ENCODE measurements at places on chromosomes 13 and 19. TPM values are rescaled to one million over a fixed set of nuclear protein-coding genes. Genes with fewer than 3 reads are reported as not detected.

GRCh38 chr13:86757236-86757978, 913.8 kb upstream of the SLITRK5 start:
- peak overlapping the region; percentile 25 for H3K4me3 ChIP-seq
- peaks cover 7% of the 10 kb centered on the region for H3K36me3 ChIP-seq
- H3K27me3 ChIP-seq, result no peaks in the 10 kb centered on the region
- no peak for DNase-seq
- H3K27ac ChIP-seq, result peak overlapping the region; percentile 20

- H3K27me3 ChIP-seq, result no peaks in the 10 kb centered on the region
- no peaks in the 10 kb centered on the region for H3K4me1 ChIP-seq
- peak overlapping the region; percentile 86 for H3K4me3 ChIP-seq
- no peak overlapping the region for H3K27ac ChIP-seq
- H3K36me3 ChIP-seq, result peaks cover 2% of the 10 kb centered on the region
These were observed 315 bp downstream of the ZNF492 start for GRCh38 chr19:22634450-22634827.

DNA sequence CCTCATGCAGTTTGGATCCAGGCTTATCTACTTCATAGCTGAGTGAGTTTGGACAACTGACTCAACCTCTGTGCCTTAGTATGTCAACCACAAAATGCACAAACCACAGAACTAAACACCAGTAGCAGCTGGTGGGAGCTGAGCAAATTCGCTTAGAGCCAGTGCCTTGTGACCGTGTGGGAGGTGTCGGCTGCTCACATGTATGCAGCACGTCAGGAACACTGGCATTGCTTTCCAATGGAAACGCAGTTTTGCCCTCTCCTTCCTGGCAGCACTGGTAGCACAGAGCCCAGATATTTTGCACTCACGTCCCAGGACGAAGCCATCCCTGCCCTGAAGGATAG, 8.3 kb upstream of the NTN5 start:
- H3K36me3 ChIP-seq, result no peaks in the 10 kb centered on the region
- peaks cover 4% of the 10 kb centered on the region for H3K4me1 ChIP-seq
- no peaks in the 10 kb centered on the region for H3K27me3 ChIP-seq
- DNase-seq, result no peak
- H3K27ac ChIP-seq, result no peak overlapping the region

GRCh38 chr13:51828730-51829567, 16.0 kb downstream of the TMEM272 start:
- H3K36me3 ChIP-seq, result no peaks in the 10 kb centered on the region
- peaks cover 66% of the 10 kb centered on the region for H3K4me1 ChIP-seq
- no peak for DNase-seq

DNA sequence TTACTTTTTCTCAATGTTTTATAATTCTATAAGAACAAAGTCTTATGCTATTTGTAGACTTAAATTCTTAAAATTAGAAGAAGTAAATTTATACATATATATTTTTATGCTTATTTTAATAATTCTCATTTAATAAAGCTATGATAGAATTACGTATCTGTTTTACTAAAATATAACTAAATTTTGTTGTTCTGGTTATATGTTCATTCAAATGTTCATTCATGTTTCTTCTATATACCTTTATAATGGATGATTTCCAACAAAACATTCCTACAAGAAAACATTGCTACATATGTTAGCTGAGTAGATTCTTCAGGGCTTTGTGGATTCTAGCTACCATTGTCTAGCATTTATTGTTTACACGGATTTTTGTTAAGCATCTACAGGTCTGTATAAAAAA, 634.3 kb upstream of the PCDH20 start:
- no peak overlapping the region for H3K4me3 ChIP-seq
- no peak overlapping the region for H3K27ac ChIP-seq
- H3K36me3 ChIP-seq, result no peaks in the 10 kb centered on the region
- DNase-seq, result no peak
- no peaks in the 10 kb centered on the region for H3K27me3 ChIP-seq
- H3K4me1 ChIP-seq, result no peaks in the 10 kb centered on the region

The CABP5 gene
- not detected for total RNA-seq

The NALCN gene
- total RNA-seq, result not detected

The SERP2 gene
- total RNA-seq, result 1.0 TPM

The CCDC122 gene
- total RNA-seq, result 2.5 TPM

The SH2D3A gene
- total RNA-seq, result 19.9 TPM
